ENCODE measurements at places on chromosomes 6 and 20.
A peak's percentile ranks its signal among the peaks of the same experiment; 100 is the strongest.

- no peak for DNase-seq
These were observed 899.4 kb upstream of the FLRT3 start for GRCh38 chr20:15236812-15237211.

DNA sequence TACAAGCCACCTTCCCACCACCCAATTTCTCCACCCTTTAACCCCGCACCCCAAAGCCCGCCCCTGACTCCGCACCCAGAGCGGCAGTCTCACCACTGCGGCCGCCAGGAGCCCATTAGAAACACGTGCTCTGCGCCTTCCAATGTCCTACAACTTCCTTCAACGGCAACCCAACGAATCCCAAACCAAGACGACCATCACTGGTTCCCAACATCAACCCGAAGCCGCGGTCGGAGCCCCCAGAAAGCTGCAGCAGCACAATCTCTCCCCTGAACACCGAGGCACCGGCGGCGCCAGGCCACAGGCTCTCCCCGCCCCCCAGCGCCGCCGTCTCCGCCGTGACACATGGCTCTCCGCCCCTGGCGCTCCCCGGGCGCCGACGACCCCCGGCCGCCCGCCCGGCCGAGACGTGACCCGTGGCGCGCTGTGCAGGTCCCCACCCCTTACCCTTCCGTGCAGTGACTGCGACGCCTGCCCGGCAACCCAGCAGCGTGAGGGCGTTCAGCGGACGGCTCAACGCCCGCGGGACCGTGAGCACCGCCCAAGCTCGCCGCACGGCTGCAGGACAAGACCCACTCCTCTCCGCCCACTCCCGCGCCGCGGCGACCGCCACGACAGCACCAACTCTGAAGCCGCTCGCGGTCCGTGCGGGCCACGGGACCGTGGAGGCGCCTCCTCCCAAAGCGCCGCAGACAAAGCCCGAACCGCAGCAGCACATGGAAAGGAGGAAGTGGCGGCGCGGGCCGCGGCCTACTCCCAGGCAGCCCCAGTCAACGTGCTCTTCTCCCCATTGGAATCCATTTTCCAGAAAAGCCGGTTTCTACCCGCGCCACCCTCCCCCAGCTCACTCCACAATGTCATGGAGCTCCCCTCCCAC, 551 bp downstream of the SYNCRIP start:
- peak; percentile 28 for DNase-seq

- peak; percentile 1 for DNase-seq
These were observed 9.1 kb downstream of the SMPDL3A start for GRCh38 chr6:122798099-122798641.

DNA sequence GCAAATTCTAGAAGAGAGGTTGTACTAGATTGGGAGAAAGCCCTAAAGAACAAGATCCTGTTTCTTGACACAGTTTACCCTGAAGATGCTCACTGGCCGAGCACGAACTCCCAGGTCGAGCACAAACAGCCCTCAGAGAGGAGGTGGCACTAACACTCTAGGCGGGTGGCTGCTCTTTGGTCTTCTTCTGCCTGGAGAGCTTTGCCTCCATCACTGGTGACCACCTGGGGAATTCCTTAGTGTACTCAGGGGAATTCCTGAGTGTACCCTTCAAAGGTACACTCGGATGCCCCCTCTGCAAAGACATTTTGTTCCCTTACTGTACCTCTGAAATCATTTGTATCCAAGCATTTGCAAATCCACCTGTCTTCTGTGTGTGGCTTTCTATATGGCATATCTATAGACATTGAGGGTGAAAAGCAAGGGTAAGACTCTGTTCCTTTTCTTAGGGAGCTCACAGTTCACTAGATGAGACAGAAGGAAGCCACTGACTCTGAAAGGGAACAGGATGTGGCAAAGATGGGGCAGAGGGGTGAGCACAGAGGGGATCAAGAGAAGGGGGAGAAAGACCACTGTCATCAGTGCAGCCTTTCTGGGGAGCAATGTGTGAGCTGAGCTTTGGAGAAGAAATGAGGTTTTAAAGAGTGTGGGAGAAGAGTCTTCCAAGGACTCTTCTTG, 169.8 kb upstream of the PROKR2 start:
- DNase-seq, result no peak

- no peak for DNase-seq
These were observed 244.3 kb upstream of the CHD6 start for GRCh38 chr20:41862476-41862875.

GRCh38 chr6:167575158-167575696, 250.3 kb downstream of the TTLL2 start:
- DNase-seq, result no peak

GRCh38 chr6:169085466-169085865, 168.2 kb downstream of the THBS2 start:
- no peak for DNase-seq

- DNase-seq, result no peak
These were observed 288.5 kb downstream of the CDH26 start for GRCh38 chr20:60246751-60247150.

GRCh38 chr6:484746-485145, 93.2 kb downstream of the IRF4 start:
- no peak for DNase-seq

DNA sequence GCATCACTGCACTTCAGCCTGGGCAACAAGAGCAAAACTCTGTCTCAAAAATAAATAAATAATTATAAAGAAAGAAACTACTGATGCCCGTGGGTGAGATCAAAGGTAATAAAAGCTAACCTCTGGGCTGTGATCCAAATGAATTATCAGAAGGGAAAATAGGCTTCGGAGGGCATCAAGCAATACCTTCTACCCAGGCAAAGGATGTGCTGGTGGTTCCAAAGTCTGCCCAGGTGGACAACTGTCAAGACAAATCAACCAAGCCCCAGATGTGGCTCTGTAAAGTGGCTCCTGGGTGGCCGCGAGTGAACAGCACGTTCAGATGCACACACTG, 95.6 kb downstream of the SCML4 start:
- no peak for DNase-seq

DNA sequence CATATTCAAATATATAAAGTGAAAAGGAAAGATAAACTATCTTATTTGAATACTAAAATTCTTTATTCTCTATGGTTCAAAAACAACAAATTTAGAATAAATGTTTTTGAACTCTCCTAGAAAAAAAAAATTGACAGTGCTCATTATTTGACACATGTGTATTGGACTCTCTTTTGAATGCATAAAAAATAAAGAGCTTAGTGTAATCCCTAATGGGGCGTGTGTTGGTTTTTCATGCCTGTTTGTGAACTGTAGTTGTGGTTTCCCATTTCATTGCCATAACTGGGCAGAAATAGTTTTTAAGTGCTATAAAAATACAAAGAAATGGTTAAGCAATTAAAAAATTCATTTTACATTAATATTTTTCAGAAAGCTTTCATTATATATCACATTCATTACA, 101.3 kb downstream of the REV3L start:
- DNase-seq, result no peak

DNA sequence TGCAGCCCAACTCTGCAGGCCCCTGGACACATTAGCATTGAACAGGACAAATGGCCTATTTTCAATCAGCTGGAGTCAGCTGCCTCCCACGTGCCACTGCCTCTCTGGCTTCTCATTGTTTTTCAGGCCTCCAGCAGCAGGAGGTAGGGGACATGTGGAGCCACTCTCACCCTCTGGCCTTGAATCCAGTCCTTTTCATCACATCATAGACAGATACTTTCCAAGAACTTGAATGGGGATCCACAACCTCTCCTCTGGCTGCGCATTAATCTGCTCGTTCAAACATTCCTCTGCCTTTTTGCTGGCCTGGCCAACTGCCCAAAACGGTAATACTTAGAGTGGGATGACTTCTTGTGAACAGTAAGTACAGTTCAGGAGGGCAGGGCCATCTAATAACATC, 592.3 kb downstream of the PKHD1 start:
- no peak for DNase-seq

DNA sequence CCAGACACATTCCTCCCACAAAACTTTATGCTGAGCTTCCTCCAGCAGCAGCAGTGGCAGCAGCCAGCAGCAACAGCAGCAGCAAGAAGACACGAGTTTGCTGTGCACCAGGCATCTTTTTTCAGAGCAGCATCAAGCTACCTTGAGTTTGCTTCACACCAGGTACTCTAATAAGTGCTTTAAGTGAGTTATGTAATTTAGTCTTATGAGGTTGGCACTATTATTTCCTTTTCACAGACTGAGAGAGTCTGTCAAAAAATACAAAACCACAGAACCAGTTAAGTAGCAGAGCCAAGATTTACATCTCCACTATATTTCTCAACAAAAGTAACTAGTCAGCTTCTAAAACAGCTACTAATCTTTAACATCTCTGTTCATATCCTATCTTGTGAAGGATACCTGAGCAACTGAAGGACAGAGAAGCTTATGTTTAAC, 23.7 kb downstream of the RANBP9 start:
- no peak for DNase-seq

- DNase-seq, result no peak
These were observed 176.1 kb downstream of the TRIM27 start for GRCh38 chr6:28747631-28748157.

DNA sequence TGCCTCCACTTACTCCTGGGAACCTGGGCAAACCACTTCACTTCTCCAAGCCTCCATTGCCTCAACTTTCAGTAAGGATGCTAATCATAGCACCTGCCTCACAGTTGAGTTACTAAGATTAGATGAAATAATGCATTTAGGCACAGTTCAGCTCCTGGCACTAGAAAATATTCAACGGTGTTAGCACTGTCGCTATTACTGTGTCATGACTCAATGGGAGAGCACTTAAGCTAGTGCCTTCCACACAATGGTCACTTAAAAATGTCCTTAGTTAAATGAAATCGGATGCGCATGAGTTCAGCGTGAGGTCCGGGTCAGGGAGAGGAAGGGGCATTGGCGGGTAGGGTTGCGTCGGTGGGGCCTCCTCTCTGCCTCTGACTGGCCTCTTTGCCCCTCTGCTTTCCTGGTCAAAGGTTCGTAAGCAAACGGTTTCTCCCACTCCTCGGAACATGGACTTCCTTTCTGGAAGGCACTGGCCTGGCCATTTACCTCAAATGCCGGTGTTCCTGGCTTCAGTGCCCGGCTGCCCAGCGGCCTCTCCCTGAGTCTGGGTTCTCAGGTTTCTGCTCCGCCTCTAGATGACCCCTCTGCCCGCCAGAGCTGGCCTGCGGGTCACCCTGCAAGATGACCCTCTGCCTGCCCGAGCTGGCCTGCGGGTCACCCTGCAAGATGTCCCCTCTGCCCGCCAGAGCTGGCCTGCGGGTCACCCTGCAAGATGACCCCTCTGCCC, 123.8 kb upstream of the QKI start:
- no peak for DNase-seq

GRCh38 chr20:54067606-54068174, 2.7 kb downstream of the BCAS1 start:
- DNase-seq, result no peak

- no peak for DNase-seq
These were observed 9.2 kb upstream of the PRSS16 start for GRCh38 chr6:27238010-27238983.

DNA sequence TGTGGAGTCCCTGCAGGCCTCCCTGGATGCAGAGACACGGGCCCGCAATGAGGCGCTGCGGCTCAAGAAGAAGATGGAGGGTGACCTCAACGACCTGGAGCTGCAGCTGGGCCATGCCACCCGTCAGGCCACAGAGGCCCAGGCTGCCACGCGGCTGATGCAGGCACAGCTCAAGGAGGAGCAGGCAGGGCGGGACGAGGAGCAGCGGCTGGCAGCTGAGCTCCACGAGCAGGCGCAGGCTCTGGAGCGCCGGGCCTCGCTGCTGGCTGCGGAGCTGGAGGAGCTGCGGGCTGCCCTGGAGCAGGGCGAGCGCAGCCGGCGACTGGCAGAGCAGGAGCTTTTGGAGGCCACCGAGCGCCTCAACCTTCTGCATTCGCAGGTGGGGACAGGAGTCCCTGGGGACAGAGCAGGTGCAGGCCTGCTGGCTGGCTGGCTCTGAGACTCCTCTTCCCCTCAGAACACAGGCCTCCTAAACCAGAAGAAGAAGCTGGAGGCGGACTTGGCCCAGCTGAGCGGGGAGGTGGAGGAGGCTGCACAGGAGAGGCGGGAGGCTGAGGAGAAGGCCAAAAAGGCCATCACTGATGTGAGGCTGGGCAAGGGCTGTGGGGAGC, 44.7 kb downstream of the MYH7B start:
- no peak for DNase-seq

- DNase-seq, result no peak
These were observed 9.3 kb upstream of the GFOD1 start for GRCh38 chr6:13496513-13497190.

- no peak for DNase-seq
These were observed 6.3 kb downstream of the ZMYND8 start for GRCh38 chr20:47350181-47350550.

- DNase-seq, result no peak
These were observed 627.4 kb downstream of the CDH26 start for GRCh38 chr20:60585651-60586050.

- no peak for DNase-seq
These were observed 3.2 kb downstream of the TTBK1 start for GRCh38 chr6:43246301-43247113.

GRCh38 chr6:123462152-123462551, 174.6 kb downstream of the TRDN start:
- no peak for DNase-seq

DNA sequence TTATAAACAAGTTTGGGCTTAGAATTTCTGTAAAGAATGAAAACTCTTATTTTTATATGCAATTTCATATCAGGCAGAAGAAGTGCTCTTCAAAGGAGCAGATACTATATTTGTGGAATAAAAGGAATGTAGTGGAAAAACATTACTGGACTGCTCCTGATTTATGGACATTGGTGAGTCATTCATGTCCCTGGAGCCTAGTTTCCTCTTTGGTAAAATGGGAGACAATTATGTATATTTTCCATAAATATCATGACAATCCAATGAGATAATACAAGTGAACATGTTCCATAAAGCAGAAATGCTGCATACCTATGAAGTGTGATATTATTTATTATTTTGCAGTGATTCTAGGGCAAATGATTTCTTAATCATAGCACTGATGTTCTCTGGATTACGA, 445.8 kb upstream of the CITED2 start:
- peak; percentile 5 for DNase-seq

- peak; percentile 2 for DNase-seq
These were observed 63.0 kb downstream of the FAM229B start for GRCh38 chr6:112150363-112150762.

DNA sequence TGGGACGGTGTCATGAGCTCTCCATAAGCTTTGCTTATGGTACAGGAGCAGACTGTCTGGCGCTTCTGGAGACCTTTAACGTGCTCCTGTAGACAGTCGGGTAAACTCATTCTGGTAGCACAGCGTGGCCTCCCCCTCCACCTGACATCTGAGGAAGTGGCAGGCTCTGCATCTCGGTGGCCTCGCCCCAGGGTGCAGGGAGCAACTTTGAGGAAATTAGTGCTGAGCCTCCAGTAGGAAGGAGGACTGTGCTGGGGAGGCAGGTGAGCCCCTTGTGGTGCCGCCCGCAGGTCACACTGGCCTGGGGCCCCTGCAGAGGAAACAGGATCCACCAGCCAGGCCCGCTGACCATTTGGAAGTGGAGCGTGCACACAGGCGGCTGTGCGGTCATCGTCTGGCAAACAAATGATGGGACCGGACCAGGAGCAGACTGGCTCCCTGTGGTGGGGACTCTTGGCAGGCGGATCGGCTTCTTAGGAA, 57.9 kb downstream of the SYNJ2 start:
- no peak for DNase-seq
